ENCODE measurements at places on chromosomes 3 and 15. TPM values are rescaled to one million over a fixed set of nuclear protein-coding genes. Genes with fewer than 3 reads are reported as not detected.

BFSP2 gene
- not detected for total RNA-seq

EFCAB12 gene
- 2.3 TPM for total RNA-seq

C3orf22 gene
- total RNA-seq: 0.12 TPM

IREB2 gene
- total RNA-seq: 66.9 TPM

TAGLN3 gene
- total RNA-seq: 0.76 TPM

CHRNA7 gene
- 5.0 TPM for total RNA-seq

GOLGA8H gene
- total RNA-seq: 0.88 TPM

SV2B gene
- total RNA-seq: 2.1 TPM

ASB14 gene
- total RNA-seq: 0.12 TPM

EFL1 gene
- 17.5 TPM for total RNA-seq

SH2D7 gene
- not detected for total RNA-seq

CHMP2B gene
- total RNA-seq: 24.7 TPM

TRAIP gene
- 5.0 TPM for total RNA-seq

SLC15A2 gene
- total RNA-seq: 23.4 TPM

IL17RD gene
- 45.2 TPM for total RNA-seq

TNNC1 gene
- 97.2 TPM for total RNA-seq

TRIM42 gene
- total RNA-seq: not detected

SKOR1 gene
- 0.29 TPM for total RNA-seq
